Mucosa of descending colon (tissue), 3 donors: ENCODE measurements at places on chromosomes 3 and 15. TPM values are rescaled to one million over a fixed set of nuclear protein-coding genes. Genes with fewer than 3 reads are reported as not detected.

Gene PLXNB1
- total RNA-seq: 127 TPM

- no peak for DNase-seq
Observed at GRCh38 chr15:53869044-53869805, 109.0 kb upstream of the UNC13C start.

- no peak for DNase-seq
Observed at GRCh38 chr15:56774356-56774755, 41.0 kb upstream of the ZNF280D start.

Gene LMCD1
- total RNA-seq: 9.7 TPM
